ENCODE measurements at places on chromosomes 6 and 20.

DNA sequence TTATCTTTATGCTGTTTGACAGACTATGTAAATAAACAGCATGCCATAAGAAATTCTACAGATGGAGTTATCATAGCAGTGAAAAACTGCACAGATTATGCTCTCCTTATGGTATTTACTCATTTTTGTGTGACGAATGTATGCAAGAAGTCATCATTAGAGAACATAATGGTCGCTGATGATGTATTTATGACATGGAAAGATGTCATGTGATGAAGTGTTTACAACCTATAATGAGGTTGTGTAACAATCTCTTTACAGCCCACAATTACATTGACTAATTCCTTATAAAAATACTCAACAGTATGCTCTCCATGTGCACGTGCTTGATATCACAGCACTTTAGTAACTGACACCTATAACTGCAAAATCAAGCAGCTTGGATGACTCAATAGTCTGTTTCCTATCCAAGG lies 192.4 kb downstream of the BMP2 start:
- no peak for DNase-seq
- H3K4me3 ChIP-seq, result no peak overlapping the region

GRCh38 chr20:7850775-7851490 lies 89.3 kb downstream of the HAO1 start:
- no peak overlapping the region for H3K27ac ChIP-seq
- DNase-seq, result peak; percentile 26
- H3K27me3 ChIP-seq, result no peaks in the 10 kb centered on the region
- peaks cover 4% of the 10 kb centered on the region for H3K4me1 ChIP-seq

DNA sequence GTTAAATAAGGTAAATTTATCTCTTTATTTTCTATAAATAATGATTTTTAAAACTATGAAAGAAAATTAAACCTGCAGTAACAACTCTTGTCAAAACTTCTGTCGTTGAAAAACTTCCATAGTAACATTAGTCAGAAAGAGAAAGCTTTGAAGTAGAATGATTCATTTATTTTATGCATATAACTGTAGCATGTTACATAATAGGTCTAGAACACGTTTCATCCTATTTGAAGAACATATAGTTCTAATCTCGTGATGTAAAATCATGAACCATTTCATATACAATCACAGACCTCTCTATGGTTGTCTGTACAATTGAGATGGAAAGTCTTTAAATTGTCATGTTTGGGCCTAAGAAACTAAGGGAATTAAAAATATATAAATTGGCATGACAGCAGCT lies 61.3 kb upstream of the MYLIP start:
- H3K4me1 ChIP-seq, result no peaks in the 10 kb centered on the region
- no peak overlapping the region for H3K4me3 ChIP-seq
- no peaks in the 10 kb centered on the region for H3K36me3 ChIP-seq
- H3K27ac ChIP-seq, result no peak overlapping the region

- H3K4me3 ChIP-seq, result no peak overlapping the region
- DNase-seq, result peak; percentile 59
- H3K27me3 ChIP-seq, result no peaks in the 10 kb centered on the region
- H3K4me1 ChIP-seq, result no peaks in the 10 kb centered on the region
- no peak overlapping the region for H3K27ac ChIP-seq
Observed at GRCh38 chr6:341914-342831, 49.4 kb upstream of the IRF4 start.

GRCh38 chr6:125107896-125108295 lies 45.7 kb upstream of the TPD52L1 start:
- no peak overlapping the region for H3K27ac ChIP-seq
- DNase-seq, result no peak

GRCh38 chr6:23403460-23403859 lies 722.6 kb upstream of the NRSN1 start:
- H3K4me1 ChIP-seq, result no peaks in the 10 kb centered on the region
- H3K36me3 ChIP-seq, result no peaks in the 10 kb centered on the region
- no peak overlapping the region for H3K27ac ChIP-seq
- no peak overlapping the region for H3K4me3 ChIP-seq
- H3K27me3 ChIP-seq, result no peaks in the 10 kb centered on the region

DNA sequence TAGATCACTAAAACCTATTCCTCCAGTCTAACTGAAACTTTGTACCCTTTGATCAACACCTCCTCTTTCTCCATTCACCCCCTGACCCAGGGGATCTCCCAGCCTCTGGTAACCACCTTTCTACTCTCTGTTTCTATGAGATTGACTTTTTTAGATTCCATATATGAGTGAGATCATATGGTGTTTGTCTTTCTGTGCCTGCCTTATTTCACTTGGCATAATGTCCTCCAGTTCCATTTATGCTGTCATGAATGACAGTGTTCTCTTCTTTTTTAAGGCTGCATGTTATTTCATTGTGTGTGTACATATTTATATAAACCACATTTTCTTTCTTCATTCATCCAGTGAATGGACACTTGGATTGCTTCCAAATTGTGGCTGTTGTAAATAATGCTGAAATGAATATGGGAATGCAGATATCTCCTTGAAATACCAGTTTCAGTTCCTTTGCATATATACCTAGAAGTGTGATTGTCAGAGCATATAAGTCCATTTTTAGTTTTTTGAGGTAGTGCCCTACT lies 57.7 kb downstream of the DHX35 start:
- H3K36me3 ChIP-seq, result peaks cover 44% of the 10 kb centered on the region
- H3K27me3 ChIP-seq, result no peaks in the 10 kb centered on the region
- no peaks in the 10 kb centered on the region for H3K4me1 ChIP-seq
- no peak overlapping the region for H3K4me3 ChIP-seq

GRCh38 chr6:15512126-15512525 lies 150.7 kb downstream of the DTNBP1 start:
- no peaks in the 10 kb centered on the region for H3K27me3 ChIP-seq
- H3K27ac ChIP-seq, result no peak overlapping the region
- peaks cover 11% of the 10 kb centered on the region for H3K36me3 ChIP-seq
- H3K4me3 ChIP-seq, result no peak overlapping the region

- no peak for DNase-seq
- no peak overlapping the region for H3K4me3 ChIP-seq
Observed at GRCh38 chr20:15563836-15564235, 1009.4 kb downstream of the KIF16B start.

DNA sequence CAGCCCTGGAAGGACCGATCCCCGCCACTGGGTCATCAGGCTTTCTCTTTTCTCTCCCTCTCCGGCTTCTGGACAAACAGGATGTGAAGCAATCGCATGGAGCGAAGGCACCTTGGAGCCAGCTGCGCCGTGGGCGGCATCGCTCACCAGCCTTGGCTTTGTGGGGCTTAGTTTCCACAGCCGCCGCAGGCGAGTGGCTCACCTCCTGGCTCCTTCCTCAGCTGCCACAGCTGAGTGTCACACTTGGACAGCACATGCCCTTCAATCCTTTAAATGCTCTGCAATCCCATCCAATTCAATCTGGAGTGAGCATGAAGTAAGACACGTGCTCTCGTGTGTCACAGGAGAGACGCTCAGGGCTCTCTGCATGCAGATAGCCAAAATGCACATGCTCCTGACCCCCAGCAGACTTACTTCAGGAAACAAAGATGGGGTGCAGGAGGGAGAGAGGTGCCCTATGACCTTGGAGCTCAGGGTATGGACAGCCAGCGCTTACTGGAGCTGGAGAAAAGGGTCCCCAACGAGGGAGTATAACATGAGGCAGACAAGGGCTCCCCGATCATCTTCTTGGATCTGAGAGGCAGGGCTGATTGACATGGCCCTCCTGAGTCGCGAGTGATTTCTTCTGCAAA lies 70.9 kb downstream of the BMP7 start:
- H3K27ac ChIP-seq, result no peak overlapping the region

DNA sequence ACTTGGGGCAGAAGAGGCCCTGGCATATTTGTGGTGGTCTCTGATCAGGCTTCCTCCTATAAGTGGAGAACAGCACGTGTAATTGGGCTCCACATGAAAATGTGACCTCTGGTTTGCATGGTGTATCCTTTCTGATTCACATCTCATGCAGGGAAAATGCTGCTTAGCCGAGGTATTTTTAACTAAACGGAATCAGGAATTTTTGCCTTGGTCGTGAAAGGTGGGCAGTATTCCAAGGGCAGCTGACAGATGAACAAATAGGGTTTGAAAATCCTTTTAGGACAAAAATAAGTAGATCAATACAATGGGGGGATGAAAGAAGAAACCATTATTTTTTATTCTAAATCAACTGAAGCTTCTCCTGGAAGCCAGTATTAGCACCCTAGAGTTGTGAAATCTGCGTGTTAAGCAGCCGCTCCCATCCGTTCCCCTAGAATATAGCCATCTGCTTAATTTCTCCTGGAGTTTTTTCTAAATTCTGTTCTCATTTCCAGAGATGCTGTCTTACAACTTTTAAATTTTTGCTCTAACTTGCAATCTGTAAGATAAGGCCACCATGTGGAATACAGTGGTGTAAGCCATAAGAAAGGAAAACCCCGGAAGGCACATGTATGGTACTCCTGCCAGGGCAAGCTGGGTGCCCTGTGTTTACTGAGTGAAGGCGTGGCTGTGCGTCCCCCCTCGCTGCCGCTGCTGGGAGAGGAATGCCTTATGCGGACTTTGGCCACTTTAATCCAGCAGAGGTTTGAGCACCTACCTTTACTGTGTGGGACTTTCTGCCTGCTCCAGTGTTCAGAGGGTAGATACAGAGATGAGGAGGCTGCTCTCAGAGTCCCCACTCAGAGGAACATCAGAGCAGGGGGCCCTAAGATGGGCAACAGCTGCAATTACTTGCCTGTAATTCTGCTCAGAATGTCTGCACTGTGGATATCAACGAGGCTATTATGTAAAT lies 52.4 kb downstream of the SYNJ2 start:
- H3K27me3 ChIP-seq, result no peaks in the 10 kb centered on the region
- no peak overlapping the region for H3K27ac ChIP-seq
- no peaks in the 10 kb centered on the region for H3K4me1 ChIP-seq
- H3K4me3 ChIP-seq, result no peak overlapping the region

DNA sequence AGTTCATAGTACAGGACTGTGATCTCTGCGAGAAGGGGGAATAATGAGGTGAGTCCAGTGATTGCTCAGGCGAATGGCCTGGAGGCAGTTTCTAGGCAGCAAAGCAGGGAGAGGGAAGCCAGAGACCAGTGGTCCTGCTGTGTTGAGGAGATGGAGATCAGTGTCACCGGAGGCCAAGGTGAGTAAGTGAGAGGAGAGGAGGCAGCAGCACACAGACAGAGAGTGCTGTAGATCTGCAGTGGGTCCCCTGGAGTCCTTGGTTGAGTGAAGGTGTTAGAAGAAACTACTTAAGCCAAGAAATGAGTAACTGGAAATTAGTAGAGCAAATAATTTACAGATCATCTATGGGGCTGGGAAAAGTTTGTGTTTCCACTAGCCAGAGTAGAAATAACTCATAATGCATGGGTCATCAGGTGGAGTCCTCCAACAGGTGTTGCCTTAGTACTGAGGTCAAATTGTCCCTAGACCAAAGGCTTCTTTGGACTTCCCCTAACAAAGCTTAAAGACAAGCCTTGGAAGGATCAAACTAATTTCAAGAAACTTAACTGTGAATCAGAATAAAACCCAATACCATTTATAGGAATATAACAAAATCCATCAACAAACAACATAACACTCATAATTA lies 13.6 kb downstream of the HEBP2 start:
- no peak overlapping the region for H3K4me3 ChIP-seq
- no peak overlapping the region for H3K27ac ChIP-seq
- peaks cover 9% of the 10 kb centered on the region for H3K36me3 ChIP-seq
- no peaks in the 10 kb centered on the region for H3K27me3 ChIP-seq
- DNase-seq, result no peak

DNA sequence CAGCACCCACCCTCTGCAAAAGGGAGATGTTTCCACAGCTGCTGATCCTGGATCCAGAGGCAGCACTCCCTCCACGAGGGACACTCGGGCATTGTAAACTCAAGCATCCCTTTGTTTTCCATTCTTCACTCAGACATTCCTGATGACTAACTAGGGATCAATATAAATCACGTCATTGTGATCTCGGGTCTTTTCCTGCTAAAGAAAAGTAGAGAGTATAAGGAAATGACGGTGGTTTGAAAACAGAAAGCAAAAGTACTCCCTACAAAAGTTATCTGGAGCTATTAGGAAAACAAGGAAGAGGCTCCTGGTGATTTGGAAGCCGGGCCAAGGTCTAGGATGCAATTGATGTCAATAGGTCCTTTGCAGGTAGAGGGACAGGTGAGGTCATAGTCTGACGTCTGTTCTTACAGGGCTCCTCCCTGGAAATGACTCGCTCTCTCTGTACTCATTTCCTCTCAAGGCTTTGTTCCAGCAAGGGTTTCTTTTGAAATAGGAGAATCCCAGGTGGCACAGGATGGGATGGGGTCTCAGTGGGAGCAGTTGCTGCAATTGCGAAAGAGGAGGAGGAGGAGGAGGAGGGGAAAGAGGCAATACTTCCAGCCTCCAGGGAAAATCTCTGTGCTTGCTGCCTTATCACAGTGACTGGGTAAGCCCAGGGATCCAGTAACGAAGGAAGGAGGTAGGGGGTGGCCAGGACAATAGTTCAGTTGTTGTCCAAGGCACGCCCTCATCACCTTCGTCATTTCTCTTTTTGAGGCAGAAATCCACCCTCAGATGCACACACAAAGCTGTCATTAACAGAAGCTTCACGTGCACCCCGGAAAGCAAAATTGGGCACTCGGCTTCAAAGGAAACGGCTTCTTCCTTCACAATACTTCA lies 222.8 kb downstream of the LY86 start:
- DNase-seq, result no peak
- no peaks in the 10 kb centered on the region for H3K27me3 ChIP-seq
- no peak overlapping the region for H3K27ac ChIP-seq
- no peaks in the 10 kb centered on the region for H3K36me3 ChIP-seq

DNA sequence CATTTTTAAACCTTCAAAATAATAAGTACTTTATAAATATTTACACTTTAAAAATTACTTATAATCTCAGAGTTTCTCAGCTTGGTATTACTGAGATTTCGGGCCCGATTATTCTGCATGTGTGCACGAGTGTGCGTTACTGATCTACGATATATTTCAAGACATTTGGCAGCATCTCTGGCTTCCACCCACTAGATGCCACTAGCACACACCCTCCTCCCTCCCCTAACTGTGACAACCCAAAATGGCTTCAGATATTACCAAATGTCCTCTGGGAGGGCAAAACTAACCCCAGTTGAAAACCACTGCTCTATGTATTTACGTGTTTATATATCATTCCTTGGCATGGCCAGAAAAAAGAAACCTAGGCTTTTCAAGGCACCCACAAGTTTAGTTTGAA lies 95.9 kb downstream of the FYN start:
- H3K4me1 ChIP-seq, result no peaks in the 10 kb centered on the region
- no peak overlapping the region for H3K27ac ChIP-seq
- no peaks in the 10 kb centered on the region for H3K27me3 ChIP-seq
- no peaks in the 10 kb centered on the region for H3K36me3 ChIP-seq
- no peak overlapping the region for H3K4me3 ChIP-seq

DNA sequence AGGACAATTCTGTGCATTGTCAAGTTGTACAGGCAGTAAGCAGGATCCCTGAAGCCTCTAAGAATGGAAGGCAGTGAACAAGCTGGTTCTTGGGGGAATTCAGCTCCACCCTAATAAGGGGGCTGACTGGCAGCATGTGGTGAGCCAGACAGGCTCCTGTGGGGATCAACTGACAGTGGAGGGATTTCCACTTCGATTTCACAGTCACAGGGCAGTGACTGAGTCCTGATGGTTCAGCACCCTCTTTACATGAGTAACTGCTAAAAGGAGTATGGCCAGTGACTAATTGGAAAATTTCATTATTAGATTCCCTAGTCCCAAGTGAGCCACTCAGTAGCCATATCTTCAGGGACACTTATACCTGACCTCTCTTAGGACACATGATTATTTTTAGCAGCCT lies 78.4 kb downstream of the NDUFAF5 start:
- no peak for DNase-seq
- no peak overlapping the region for H3K27ac ChIP-seq
- H3K36me3 ChIP-seq, result no peaks in the 10 kb centered on the region
- peaks cover 4% of the 10 kb centered on the region for H3K4me1 ChIP-seq
- H3K4me3 ChIP-seq, result no peak overlapping the region

Data from kidney (tissue), 22 donors.